ENCODE measurements at places on chromosomes 13 and 19.

DNA sequence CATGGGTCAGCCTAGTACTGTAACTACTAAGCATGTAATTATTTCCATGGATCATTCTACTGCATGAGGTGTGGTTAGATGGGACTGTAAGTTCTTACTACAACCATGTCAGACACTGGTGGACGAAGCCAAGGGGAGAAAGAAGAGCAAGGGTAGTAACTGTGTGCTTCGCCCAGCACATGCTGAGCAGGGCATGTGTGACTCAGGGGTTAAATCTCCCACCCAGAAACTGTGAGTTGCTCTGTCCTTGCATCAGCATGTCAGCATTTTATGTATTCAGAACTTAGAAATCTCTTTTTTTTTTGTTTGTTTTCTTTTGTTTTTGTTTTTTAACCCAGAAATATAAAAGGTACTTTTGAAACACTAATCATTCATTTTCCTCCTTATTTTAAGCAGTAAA, 436.6 kb upstream of the KLF12 start:
- DNase-seq = no peak

GRCh38 chr13:24110011-24110410, 50.5 kb upstream of the SPATA13 start:
- DNase-seq = no peak

DNA sequence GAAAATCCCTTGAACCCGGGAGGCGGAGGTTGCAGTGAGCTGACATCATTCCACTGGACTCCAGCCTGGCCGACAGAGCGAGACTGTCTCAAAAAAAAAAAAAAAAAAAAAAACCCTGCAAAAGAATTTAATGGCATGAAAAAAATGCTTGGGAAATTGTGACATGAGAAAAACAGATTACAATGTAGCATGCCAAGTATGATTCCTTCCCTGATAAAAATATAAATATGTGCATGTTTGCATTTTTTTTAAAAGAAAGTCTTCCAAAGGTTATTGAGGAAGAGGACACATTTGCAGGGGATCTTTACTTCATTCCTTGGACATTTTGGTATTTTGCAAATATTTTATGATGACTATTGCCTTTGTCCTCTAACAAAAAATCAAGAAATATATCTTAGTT, 14.5 kb upstream of the ZBTB32 start:
- DNase-seq = no peak

DNA sequence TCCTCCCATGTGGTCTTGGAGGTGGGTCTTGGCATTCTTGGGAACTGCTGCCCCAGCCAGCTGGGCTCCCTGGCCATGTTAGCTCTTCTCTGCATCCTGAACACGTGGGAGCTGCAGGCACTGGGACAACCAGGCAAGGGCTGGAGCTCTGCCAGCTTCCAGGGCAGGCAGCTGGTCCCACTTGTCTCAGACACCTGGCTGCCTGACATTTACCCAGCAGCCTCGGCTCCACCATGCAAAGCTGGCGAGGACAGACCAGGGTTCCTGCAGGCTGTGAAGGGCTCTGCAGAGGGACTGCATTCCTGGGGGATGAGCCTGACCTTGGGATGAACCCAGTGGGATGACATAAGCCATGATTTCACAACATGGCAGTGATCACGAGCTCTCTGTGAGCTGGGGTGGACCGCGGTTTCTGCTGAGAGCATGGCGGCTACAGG, 99.0 kb upstream of the TSHZ3 start:
- no peak for DNase-seq

DNA sequence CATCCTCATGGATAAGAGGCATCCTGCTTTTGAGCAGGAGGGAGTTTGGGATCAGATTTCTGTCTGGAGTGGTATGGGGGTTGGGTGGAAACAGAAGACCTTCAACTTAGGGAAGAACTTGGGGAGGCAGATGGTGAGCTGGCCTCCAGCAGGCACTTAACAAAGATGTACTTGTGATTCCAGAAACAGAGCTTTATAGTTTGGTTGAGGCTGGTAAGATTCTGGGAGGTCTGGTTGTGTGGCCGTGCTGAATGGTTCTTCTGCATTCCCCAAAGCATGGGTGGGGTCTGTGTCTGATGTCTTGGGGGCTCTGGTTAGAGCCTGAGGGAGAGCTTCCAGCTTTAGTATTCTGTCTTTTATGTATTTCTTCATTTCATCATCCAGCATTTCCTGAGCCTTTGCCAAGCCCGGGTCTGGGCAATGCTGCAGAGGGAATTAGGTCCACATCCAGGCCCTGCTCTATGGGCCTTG, 4.8 kb downstream of the MEGF8 start:
- DNase-seq = no peak

DNA sequence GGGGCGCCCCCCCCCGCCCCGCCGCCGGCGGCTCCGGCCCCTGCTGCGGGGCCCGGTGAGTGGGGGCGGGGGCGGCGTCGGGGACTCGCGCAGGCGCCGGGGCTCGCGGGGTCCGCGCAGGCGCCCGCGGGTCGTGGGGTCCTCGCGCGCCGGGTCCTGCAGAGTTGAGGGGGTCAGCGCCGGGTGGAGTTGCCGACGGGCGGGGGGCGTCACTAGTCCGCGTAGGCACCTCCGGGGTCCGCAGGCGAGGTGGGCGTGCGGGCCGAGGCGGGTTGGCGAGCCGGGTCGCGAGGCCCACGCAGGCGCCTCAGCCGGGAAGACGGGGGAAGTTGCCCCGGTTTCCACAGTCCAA, 365 bp downstream of the PPP6R1 start:
- no peak for DNase-seq

DNA sequence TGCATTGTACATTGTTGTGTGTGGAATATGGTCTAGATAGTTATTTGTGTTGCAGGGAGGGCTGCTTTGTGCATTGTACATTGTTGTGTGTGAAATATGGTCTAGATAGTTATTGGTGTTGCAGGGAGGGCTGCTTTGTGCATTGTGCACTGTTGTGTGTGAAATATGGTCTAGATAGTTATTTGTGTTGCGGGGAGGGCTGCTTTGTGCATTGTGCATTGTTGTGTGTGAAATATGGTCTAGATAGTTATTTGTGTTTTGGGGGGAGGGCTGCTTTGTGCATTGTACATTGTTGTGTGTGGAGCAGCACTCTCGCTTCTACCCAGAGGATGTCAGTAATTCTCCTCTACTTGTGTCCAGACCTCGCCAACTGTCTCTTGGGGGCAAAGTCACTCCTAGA, 36.3 kb upstream of the ZNF835 start:
- DNase-seq = no peak

DNA sequence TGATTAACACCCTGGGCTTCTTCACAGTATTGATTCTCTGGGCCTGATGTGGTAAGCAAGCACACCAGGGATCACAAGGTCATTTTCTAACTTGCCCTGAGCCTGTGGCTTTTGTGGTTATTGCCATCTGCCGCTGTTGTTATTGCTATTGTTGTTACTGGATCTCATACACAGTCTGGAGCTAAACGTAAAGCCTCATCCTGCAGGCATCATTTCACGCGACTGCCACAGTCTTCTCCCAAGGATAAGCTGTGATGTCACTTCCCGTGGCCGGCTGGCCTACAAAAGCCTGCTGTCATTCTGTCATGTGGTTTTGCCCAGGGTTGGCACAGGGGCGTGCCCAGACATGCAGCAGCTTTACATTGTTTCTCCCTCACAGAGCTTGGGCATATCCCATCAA, 154.0 kb upstream of the GPR12 start:
- DNase-seq = no peak

DNA sequence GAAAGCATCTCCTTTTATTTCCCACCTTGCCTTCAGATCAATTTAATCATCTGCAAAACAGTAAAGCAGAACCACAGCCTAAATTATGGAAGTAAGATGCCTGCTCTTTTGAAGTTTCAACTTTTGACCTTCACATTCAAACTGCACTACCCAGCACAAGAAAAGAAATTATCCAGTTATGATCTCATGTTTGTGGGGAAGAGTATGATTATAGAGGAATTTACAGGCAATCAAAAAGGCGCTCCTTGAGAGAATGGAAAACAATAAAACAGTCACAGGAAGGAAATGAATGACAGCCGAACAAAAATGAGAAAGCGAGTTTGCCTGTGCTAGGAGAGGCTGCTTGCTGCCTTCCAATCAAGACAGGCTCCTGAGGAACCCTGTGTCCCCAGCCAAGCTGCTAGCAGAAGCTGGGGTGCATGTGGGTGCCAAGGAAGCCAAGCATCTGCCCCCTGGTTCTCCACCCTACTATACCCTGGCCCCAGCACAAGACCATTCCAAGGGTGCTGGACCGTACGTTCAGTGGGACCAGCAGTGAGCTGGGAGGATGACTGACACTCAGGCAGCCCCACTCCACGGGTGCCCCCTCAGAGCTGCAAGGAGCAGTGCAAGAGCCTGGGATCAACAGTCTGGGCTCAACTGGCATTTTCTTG, 47.8 kb downstream of the PEPD start:
- no peak for DNase-seq

DNA sequence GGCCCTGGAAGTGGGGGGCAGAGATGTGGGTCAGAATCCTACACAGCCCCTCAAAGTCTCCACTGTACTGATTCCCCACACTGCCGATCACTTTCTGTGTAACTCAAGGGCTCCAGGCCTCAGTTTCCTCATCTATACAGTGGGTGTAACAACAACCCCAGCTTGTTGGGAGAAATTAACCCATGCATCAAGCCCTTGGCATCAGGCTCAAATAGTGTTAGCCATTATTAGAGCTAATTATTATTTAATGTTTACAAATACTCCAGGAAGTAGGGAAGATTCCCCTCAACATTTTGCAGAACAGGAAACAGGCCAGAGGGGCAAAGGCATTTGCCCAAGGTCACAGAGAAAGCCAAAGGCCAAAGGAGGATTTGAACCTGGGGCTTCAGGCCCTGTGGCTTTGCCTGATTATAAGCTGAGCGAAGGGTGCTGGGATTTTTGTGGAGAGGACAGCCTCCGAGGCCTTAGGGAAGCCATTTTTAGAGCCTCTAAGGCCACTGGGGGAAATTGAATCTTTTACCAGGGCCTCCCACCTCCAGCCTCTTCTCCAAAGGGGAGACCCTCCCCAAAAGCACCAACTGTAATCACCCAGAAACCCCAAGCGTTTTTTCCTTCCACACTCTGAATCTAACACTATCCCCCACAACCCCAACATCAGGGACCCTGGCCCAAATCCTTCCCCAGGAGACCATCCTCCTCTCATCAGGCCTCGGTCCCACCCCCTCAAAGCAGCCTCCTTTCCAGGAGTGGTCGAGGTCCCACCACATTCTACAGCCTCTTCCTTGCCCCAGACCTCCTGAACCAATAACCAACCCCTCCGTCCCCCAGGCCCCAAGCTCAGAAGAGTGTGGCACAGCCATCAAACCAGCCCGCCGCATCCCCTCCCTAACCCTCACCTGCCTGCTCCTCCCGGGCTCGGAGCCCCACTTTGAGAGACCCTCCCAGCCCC, 1.1 kb downstream of the FKBP8 start:
- no peak for DNase-seq

- DNase-seq = no peak
Measured at GRCh38 chr19:18795540-18795939, 4.4 kb upstream of the COMP start.

DNA sequence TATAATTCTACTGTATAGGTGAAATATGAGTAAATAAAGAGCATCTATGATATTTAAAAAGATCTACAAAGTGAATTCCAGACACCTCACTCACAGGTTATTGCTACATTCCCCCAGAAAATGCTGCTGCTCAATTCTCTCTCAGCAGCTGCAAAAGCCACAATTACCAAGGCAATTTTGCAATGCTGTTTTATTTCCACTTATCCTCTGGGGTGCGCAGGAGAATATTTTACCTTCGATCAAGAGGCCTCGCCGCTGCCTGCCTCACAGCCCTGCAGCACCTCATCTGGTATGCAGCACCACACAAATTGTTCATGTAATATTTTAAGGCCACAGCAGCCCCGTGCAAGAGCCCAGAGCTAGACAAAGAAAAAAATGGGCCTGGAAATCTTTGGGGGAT, 333.2 kb downstream of the DNAJC15 start:
- no peak for DNase-seq

DNA sequence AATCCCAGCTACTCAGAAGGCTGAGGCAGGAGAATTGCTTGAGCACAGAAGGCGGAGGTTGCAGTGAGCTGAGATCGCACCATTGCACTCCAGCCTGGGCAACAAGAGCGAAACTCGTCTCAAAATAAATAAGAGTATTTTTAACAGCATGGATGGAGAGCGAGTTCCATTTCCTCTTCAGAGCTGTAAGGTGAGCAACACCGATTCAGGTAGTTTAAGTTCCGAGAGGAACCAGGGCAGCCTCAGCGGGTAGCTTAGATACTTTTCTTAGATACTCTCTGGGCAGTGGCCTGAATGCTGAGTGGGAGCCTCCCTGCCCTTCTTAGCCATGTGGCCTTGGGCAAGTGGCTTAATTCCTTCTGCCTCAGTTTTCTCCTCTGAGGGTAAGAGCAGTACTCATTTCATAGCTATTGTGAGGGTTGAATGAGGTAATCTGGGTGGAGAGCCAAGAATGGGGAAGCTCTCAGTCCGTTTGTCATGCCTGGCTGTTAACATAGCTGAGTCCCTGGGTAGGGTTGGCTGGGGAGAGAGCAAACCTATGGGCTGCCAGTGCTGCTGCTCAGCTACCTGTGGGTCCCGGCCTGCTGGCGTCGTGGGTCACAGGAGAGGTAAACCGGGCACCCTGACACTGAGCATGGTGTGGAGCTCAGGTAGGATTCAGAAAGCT, 4.1 kb downstream of the ATP11A start:
- DNase-seq = no peak

GRCh38 chr13:97327086-97327485, 105.0 kb downstream of the MBNL2 start:
- DNase-seq = no peak

- DNase-seq = no peak
Measured at GRCh38 chr13:51946163-51946669, 65.0 kb downstream of the ATP7B start.

DNA sequence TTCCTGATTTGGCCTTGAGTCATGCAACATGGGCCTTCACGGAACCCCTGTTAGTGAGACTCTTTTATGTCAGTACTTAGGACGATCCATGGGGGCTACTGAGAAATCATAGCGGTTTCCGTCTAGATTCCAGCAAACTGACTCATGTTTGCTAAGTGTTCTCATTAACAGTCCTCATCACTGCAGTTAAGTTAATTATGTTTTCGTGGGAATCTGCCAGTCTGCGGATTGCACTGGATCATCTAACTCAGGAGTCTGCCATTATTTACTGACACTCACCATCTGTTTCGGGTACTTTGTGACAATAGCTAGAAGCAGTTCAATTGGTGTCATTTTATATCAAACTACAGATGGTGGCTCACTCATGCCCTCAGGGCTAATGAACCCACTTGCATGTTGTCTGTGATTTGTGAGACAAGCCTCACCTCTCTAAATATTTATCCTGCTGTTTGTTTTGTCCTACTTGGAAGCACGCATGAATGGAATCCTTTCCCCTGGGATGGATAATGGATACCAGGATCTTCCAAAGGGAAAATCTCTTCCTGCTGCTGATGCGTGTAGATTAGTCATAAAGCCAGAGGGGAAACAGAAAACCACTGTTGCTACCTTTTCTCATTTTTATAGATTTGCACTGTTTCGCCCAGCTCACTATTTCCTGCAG, 61.8 kb downstream of the RAB20 start:
- DNase-seq = peak; percentile 78

GRCh38 chr19:55516878-55517620, 19.9 kb downstream of the SBK2 start:
- DNase-seq = peak; percentile 60

- no peak for DNase-seq
Measured at GRCh38 chr19:5814852-5815246, 10.0 kb downstream of the NRTN start.

GRCh38 chr13:29292045-29292444, 303.4 kb downstream of the SLC7A1 start:
- no peak for DNase-seq
